ENCODE measurements at places on chromosomes 11 and 22. TPM values are rescaled to one million over a fixed set of nuclear protein-coding genes. Genes with fewer than 3 reads are reported as not detected.
A peak's percentile ranks its signal among the peaks of the same experiment; 100 is the strongest.

The TTC28 gene
- 1.4 TPM for total RNA-seq

DNA sequence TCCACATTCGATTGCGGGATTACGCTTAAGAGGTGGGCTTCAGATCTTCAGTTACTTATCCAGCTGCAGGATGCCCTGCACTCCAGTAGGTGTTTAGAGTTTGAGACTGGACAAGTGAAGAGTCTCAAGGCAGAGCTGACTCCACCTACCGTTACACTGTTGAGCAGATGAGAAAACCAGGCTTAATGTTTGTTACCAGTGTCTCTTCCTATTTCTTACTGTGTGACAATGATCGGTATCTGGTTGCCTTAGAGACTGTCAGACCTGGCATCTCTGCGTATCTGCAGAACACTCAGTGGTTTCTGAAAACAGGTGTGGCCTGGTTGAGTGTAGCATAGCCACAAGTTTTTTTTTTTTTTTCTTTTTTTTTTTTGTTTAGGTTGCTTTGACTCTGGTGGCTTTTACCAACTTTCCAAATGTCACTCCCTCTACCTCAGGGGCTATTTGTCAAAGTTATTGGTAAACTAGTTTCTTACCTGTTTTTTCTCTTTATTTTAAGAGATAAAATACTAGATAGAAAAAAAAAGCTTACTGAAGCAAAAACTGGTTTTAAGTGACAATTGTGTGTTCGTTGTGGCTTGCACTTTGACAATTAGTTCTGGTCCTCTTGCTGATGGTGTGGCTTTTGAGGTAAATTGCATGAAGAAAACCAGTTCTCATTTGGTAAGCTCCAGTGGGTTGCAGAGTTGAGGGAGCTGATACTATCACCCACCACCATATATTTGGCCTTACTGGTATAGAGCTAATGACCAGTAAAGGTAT, 284.8 kb downstream of the ETS1 start:
- H3K36me3 ChIP-seq: peaks cover 25% of the 10 kb centered on the region
- H3K27me3 ChIP-seq: no peaks in the 10 kb centered on the region
- DNase-seq: peak; percentile 76
- peak overlapping the region; percentile 80 for H3K4me3 ChIP-seq
- H3K27ac ChIP-seq: peak overlapping the region; percentile 95

DNA sequence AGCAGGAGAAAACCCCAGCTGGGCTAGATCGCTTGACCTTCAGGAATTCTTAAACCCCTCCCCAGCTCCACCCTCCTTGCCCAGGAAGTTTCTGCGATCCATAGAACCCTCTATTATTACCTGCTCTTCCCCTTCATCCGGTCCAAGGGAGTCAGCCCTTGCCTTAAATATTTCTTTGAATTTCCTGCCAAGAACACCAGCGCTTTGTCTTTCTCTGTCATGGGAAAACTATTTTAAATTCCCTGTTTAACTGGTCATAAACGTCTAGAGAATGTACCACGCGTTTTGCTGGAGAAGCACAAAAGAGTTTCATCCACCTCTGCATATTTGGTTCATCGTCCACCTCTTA, 496 bp upstream of the TRAF6 start:
- H3K27me3 ChIP-seq: peaks cover 6% of the 10 kb centered on the region
- DNase-seq: no peak
- peak overlapping the region; percentile 95 for H3K4me3 ChIP-seq
- peak overlapping the region; percentile 88 for H3K27ac ChIP-seq
- peaks cover 27% of the 10 kb centered on the region for H3K4me1 ChIP-seq
- H3K36me3 ChIP-seq: peaks cover 3% of the 10 kb centered on the region

DNA sequence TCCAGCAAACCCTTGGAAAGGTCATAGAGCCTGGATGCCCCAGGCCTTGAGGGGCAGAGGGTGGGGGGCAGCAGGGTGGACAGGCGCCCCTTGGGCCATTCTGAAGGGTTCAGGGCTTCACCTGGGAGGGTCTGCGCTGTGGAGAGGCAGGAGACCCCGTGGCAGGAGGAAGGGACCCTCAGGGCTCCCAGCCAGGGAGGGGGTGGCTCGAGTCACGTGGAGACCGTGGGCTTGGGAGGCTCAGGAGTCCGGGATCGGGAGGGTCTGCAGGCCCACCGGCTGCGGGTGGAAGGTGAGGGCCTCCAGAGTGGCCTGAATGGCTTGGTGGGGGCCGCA, 48.5 kb upstream of the A4GALT start:
- DNase-seq: no peak
- H3K36me3 ChIP-seq: no peaks in the 10 kb centered on the region
- no peaks in the 10 kb centered on the region for H3K4me1 ChIP-seq

DNA sequence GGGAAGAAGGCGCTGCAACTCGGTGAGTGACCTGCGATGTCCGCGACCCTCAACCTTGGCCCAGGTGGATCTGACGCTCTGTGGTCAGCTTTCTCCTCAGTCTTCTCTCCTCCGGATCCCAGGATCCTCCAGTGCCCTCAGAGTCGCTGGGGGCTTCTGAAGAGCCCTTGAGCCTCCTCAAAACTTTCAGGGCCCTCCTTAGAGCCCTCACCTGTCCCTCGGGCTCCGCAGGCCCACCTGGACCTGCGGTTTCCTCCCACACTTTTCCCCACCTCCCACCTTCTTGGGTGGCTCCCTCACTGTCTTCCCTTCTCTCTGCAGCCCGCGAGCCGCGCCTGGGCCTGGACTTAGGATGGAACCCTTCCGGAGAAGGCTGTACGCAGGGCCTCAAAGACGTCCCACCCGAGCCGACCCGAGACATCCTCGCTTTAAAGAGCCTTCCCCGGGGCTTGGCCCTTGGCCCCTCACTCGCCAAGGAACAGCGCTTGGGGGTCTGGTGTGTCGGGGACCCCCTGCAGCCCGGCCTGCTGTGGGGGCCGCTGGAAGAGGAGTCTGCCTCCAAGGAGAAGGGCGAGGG, 335 bp downstream of the ZNF408 start:
- no peaks in the 10 kb centered on the region for H3K27me3 ChIP-seq
- peaks cover 25% of the 10 kb centered on the region for H3K36me3 ChIP-seq
- peak; percentile 20 for DNase-seq
- peaks cover 42% of the 10 kb centered on the region for H3K4me1 ChIP-seq

Measured in activated CD4-positive, alpha-beta T cell treated with anti-CD3 and anti-CD28 coated beads for 36 hours (primary cell).